GM12891 (cell line): ENCODE measurements at places on chromosomes 13 and 19.

- no peak for DNase-seq
Observed at GRCh38 chr19:33236696-33237390, 11.2 kb upstream of the SLC7A10 start.

GRCh38 chr13:20351281-20352022 is 119.3 kb upstream of the GJB6 start:
- DNase-seq, result no peak

DNA sequence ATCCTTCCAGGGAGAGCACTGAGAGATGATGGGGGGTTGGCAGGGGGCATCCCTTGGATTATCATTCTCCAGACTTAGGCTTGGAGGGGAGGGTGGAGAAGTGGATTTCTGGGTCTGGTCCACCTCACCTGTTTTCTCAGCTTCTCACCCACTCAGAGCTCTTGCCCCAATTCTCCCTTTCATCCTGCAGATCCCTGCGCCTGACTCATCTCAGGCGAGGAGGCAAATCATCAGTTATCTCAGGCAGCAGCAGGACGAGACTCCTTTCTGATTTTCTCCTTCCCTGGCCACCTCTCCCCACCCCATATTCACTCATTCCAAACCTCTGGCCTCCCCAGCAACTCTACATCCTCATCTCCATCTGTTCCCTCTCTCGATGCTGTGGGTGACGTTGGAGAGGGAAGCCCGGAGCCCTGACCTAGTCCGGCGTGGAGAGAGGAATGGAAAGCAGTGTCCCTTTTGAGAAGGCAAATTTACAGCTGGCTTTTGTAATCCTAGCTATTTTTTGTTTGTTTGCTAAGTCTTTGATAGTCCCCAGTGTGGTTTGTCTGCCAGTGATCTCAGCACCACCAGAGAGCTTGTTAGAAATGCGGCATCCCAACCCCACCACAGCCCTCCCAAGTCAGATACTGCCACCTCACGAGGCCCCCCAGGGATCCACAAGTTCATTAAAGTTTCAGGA is 24.0 kb upstream of the TPT1 start:
- DNase-seq, result no peak

GRCh38 chr19:15663247-15663646 is 9.6 kb upstream of the CYP4F12 start:
- DNase-seq, result no peak

- no peak for DNase-seq
Observed at GRCh38 chr13:42667638-42668037, 93.7 kb downstream of the TNFSF11 start.

- no peak for DNase-seq
Observed at GRCh38 chr19:58409010-58409790, 751 bp downstream of the ZNF584 start.

DNA sequence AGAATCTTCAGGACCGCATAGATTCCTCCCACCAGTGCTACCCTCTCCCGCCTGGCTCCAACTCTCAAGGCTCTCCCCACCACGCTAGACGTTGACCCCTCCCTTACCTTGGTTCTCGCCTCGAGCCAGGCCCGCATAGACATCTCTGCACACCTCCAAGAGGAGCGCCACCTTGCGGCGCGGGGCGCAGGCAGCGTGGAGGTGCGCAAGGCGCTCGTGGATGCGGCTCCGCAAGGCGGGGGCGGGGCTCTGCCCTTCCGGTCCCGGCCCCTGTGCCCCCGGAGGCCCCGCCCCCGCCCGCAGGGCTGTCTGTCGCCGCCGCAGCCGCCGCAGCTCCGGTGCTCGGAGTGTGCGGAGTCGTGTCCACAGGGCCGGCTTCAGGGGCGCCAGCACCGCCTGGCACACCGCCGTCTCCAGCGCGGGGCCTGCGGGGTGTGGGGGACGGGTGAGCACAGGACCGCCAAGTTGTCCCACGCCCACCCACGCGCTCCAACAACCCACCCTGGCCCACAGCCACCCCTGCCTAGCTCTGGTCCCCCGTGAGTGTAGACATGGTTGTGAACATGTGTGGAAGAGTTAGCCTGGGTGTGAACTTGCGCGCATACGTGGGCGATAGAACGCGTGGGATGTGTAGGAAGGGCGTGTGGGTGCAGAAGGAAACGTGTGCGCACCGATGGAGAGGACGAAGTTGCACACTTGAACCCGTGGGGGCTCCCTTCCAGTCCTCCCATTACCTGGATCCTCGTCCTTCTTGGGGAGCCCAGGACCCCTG is 8.1 kb downstream of the RINL start:
- DNase-seq, result peak; percentile 91

DNA sequence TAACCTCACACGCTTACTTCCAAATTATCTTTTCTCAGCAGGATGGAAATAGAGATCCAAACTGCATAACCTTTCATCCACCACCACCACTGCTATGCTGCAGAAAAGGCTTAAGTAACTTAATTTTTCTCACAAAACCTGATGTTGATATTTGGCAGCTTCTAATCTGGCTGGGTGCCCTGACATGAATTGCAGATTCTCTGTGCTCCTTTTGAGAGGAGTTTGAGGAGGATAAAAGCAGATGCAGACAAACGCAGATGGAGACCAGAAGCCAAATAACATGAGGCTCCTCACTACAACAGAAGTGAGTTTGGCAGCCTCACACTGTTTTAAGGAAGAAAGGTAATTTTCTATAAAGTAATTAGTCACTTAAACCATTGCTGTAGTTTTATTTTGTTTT is 646.2 kb upstream of the ATXN8OS start:
- DNase-seq, result no peak

DNA sequence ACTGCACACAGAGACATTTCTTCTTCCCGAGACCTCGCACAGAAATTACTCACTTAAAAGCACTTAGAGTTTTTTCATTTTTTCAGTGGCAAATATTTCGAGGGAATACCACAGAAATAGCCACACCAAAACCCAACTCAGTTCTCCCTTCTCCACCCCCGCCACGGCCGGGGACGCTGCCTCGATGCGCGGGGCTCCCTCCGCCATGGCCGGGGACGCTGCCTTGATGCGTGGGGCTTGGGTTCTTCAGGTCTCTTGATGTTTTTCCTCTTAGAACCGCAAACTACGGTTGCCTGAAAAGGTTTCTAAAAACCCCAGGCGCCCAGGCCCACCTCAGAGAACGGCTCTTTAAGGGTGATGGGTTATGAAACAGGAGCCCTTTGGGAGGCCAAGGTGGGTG is 71.4 kb downstream of the RASA3 start:
- no peak for DNase-seq

- no peak for DNase-seq
Observed at GRCh38 chr19:45668342-45668871, 386 bp downstream of the GIPR start.

GRCh38 chr13:76991432-76991795 is 467 bp upstream of the CLN5 start:
- DNase-seq, result no peak

GRCh38 chr19:10553943-10554381 is 10.3 kb downstream of the ATG4D start:
- DNase-seq, result peak; percentile 79

DNA sequence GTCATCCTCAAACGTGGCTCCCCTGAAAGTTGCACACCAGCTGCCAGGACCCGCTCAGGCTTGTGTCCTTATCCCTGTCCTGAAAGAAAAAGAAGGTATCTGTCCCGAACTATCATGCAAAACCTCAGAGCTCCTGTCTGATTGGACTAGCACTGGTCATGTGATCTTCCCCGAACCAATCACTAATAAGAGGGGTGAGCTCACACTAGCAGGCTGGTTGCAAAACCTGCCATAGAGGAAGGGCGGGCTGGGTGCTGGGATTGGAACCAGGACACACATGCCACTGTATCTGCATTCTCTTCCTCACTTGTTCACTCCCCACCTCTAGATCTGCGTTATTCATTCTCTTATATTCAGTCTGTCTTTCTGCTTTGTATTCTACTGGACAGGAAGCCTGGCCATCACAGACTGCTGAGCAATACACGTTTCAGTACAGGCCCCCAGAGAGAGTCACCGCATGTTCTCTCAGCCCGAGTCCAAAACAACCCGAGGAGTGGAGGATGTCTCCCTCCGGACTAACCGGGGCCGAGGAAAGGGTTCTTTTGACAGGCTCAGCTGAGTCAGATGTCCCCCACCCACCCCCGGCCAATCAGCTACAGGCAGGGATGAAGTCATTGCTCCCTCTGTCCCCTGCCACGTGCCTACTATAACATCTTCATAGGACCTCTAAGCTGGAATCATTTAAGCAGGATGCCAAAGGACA is 97.7 kb downstream of the SIPA1L3 start:
- DNase-seq, result peak; percentile 54

DNA sequence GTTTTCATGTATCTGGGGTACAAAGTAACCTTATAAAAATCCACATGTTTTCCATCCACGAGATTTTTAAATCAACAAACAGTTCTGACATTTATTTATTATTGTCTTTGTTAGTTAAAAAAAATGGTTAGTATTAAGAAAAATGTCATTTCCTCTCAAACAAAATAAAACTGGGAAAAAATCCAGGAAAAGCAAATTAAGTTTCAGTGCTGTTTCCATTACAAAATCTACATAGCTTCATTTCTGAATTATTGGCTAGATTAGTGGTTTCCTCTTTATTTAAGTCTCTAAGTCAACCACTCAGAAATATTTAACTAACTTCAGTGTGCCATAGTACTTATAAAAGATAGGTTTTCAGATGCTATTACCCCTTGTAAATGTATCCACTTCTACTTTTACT is 49.1 kb downstream of the MZT1 start:
- DNase-seq, result no peak

- no peak for DNase-seq
Observed at GRCh38 chr13:64845110-64845509, 2385.0 kb downstream of the PCDH9 start.

GRCh38 chr13:46010148-46010547 is 42.4 kb downstream of the ZC3H13 start:
- no peak for DNase-seq

DNA sequence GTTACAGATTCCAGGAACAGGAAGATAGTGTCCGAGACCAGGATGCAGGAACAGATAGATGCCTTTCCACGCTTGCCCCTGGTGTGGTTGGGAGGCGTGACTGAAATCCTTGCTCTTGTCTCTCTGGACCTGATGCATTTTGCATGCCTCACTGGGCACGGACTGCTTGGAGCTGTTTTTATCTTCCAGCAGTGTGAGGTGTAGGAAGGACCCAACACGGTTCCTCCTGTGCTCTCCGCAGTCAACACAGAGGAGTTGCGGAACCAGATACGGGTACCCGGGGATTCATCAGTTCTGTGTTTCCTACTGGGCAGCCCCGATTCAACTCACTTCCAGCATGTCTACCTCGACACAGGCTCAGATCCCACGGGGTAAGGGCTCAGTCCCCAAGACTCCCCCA is 6.5 kb downstream of the DOT1L start:
- DNase-seq, result no peak

DNA sequence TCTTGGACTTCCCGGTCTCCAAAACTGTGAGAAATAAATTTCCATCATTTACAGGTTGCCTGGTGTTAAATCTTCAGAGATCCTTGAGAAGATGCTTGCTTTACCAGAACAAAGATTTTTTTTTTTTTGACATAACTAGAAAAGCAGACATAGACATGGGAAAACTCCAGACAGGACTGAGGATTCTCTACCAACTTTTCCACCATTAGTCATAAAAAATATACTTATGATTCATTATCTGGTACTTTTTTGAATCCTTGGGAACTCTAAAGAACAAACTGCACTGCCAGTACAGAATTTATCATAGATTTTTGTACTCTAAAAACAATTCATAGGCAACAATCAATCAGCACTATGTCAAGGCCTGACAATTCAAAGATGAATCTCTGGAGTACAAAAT is 487.6 kb downstream of the EFNB2 start:
- no peak for DNase-seq

DNA sequence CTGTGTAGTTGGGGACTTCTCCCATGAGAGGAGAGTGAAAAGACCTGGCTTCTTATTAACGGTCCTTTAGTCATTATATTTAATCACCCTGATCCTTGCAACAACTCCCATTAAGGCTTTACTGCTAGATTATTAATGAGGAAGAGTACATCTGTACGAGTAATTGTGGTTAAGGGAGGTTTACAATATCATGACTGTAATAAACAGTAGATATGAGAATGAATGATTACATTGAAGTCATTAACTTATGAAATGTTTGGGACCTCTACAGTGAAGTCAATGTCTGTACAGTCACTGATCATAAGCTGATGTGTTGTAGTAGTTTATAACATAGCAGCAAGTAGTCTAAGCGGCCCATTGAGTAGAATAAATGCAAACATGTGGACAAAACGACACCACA is 24.7 kb downstream of the FGF9 start:
- DNase-seq, result no peak

- DNase-seq, result no peak
Observed at GRCh38 chr19:18533058-18533457, 10.3 kb downstream of the FKBP8 start.

GRCh38 chr13:55577082-55577846 is 1563.5 kb upstream of the PRR20A start:
- DNase-seq, result no peak

DNA sequence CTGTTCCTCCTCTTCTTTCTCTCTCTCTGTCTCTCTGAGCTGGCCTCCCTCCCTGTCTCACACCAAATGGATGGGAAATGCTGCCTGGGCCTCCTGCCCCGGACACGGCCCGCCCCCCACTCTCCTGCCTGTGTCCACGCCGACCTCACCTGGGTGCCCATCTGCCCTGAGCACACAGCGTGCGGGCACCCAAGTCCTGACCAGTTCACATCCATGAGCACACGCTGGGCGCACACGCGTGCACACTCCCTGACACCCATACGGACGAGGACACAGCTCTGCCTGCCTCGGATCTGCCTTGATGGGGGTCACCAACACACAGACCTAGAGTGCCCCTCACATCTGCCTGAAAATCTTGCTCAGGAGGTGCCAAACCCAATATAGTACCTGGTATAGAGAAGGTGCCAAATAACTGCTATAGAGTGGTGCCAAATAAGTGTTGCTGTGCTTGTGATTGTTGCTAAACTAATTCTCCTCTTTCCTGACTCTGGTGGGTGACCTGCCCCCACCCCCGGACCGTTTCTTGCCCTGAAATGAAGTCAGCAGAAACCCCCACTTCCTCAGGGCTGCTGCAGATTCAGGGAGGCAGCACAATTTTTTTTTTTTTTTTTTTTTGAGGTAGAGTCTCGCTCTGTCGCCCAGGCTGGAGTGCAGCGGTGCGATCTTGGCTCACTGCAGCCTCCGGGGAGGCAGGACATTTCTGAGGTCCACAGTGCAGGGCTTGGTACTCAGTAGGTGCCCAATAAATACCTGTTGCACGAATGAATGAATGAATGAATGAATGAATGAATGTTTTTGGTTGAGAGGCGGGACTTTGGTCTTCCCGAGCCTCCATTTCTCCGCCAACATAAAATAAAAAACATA is 4.6 kb downstream of the NFIC start:
- no peak for DNase-seq

DNA sequence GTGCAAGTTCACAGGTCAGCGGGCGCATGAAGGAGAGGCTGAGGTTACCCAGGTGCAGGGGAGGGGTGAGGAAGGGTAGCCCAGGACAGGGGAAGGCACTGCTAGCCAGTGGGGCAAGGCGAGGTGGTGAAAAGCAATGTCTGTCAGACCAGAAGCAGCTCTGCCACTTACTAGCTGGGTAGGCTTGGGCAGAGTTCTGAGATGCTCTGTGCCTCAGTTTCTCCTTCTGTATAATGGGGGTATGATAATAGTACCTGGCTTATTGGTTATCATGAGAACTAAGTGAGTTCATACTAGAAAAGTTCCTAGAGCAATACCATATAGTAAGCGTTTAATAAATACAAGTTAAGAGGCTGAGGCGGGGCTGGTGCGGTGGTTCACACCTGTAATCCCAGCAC is 14.3 kb upstream of the SCN1B start:
- DNase-seq, result no peak
